Tongue (tissue), 3 donors: ENCODE measurements at places on chromosomes 13 and 19. TPM values are rescaled to one million over a fixed set of nuclear protein-coding genes. Genes with fewer than 3 reads are reported as not detected.

Gene VSTM2B
- not detected for total RNA-seq

Gene IRGC
- total RNA-seq: not detected

Gene TGFBR3L
- total RNA-seq: not detected

Gene SPTBN4
- 0.92 TPM for total RNA-seq

Gene FKBP8
- 115 TPM for total RNA-seq

Gene CFAP97D2
- total RNA-seq: not detected

Gene LGALS4
- not detected for total RNA-seq

Gene MYPOP
- 1.6 TPM for total RNA-seq

Gene NCR1
- total RNA-seq: not detected

Gene POLR1D
- 86.0 TPM for total RNA-seq

Gene IGFLR1
- 2.3 TPM for total RNA-seq

Gene KLK5
- total RNA-seq: 1.1 TPM

Gene PRR36
- 0.92 TPM for total RNA-seq

Gene LPAR2
- 3.3 TPM for total RNA-seq

Gene ATP8A2
- 1.8 TPM for total RNA-seq

Gene KIR2DL1
- total RNA-seq: not detected

Gene ABHD8
- 15.6 TPM for total RNA-seq

Gene ADAMTSL5
- total RNA-seq: 9.0 TPM

Gene VSTM1
- not detected for total RNA-seq

Gene ENOX1
- total RNA-seq: 11.8 TPM

Gene NLRP12
- total RNA-seq: 0.41 TPM

Gene ZNF486
- 9.5 TPM for total RNA-seq

Gene POSTN
- 795 TPM for total RNA-seq

Gene CASP14
- total RNA-seq: 0.10 TPM

Gene TDRD12
- total RNA-seq: 0.41 TPM

Gene MAMSTR
- total RNA-seq: 4.3 TPM

Gene PEG3
- total RNA-seq: 332 TPM

Gene ABCC4
- 9.2 TPM for total RNA-seq

Gene NTF4
- total RNA-seq: 6.5 TPM

Gene MAG
- total RNA-seq: 2.3 TPM

Gene RAB3A
- 2.1 TPM for total RNA-seq

Gene PDX1
- total RNA-seq: not detected

Gene UNC13A
- 0.21 TPM for total RNA-seq

Gene VWA8
- 43.3 TPM for total RNA-seq

Gene CCDC97
- total RNA-seq: 21.2 TPM

Gene APC2
- 1.5 TPM for total RNA-seq

Gene POLRMT
- 25.1 TPM for total RNA-seq

Gene TEX101
- not detected for total RNA-seq

Gene ERICH4
- total RNA-seq: not detected

Gene ADGRE3
- not detected for total RNA-seq

Gene IPO5
- total RNA-seq: 222 TPM

Gene TMEM259
- 72.1 TPM for total RNA-seq

Gene ONECUT3
- not detected for total RNA-seq

Gene RXFP2
- not detected for total RNA-seq

Gene PDE4C
- total RNA-seq: 5.7 TPM

Gene IL12RB1
- total RNA-seq: 0.41 TPM

Gene AP1M2
- total RNA-seq: 13.8 TPM

Gene DPF1
- 0.92 TPM for total RNA-seq

Gene WTIP
- 13.6 TPM for total RNA-seq

Gene C3
- total RNA-seq: 27.8 TPM

Gene APOC4
- not detected for total RNA-seq

Gene TEX29
- total RNA-seq: 0.72 TPM

Gene ZNF699
- total RNA-seq: 23.5 TPM

Gene SOHLH2
- total RNA-seq: 0.62 TPM

Gene MUC16
- 1.1 TPM for total RNA-seq

Gene ZNF682
- 6.4 TPM for total RNA-seq

Gene CERS4
- 41.0 TPM for total RNA-seq

Gene GSX1
- total RNA-seq: not detected

Gene SPACA4
- total RNA-seq: not detected
